H9 (cell line): ENCODE measurements at places on chromosomes 3 and 15.

GRCh38 chr3:162443376-162443775, 946.8 kb downstream of the OTOL1 start:
- no peak for DNase-seq

- DNase-seq, result no peak
These were observed 70.1 kb upstream of the GUCA1C start for GRCh38 chr3:109023656-109024254.

DNA sequence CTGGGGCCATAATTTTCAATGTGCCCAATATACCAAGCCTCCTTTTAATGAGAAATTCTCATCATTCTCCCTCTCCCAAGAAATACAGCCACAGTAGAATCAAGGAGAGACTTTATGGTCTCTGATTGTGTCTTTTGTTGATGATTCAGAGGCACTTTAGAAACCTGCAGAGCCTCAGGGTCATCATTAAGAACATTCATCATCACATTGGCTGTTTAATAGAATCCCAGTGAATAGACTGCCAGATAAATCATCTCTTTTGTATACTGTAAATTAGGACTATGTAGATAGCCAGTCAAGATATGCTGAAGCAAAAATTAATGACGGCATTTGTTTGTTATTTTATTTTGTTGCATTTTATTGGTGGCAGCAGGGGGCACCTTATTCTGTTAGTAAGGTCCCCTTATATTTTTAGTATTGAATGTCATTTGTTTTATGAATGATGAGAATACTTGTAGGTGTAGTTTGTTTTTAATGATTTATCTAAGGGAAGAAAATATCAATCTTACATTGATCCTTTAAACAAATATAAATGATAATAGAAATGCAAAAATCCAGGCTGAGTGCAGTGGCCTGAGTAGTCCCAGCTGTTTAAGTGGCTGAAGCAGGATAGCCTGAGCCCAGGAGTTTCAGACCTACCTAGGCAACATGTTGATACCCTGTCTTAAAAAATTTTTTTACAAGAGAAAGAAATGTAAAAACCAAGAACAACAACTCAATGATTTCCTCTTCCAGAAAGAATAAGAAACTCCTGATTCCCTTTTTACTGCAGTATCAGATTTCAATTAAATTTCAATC, 138.8 kb downstream of the ZBBX start:
- no peak for DNase-seq

DNA sequence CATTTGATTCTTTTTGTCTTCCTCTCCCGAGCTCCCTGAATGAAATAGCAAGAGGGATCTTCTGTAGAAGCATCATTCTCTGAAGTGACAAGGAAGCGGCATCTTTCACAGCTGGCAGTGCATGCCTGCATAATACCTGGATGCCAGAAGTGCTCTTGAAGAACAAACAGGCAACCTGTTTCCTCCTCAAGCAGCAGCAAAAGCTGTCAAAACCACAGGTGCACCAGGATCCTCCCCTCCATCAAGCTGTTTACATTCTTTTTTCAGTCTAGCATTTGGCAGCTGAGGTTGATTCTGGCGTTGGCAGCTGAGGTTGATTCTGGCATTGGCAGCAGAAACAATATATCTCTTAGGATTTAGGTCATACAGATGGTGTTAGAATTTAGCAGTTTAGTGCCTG, 979.0 kb downstream of the TUSC7 start:
- DNase-seq, result peak; percentile 38

GRCh38 chr3:187783098-187783497, 37.8 kb upstream of the BCL6 start:
- DNase-seq, result no peak

DNA sequence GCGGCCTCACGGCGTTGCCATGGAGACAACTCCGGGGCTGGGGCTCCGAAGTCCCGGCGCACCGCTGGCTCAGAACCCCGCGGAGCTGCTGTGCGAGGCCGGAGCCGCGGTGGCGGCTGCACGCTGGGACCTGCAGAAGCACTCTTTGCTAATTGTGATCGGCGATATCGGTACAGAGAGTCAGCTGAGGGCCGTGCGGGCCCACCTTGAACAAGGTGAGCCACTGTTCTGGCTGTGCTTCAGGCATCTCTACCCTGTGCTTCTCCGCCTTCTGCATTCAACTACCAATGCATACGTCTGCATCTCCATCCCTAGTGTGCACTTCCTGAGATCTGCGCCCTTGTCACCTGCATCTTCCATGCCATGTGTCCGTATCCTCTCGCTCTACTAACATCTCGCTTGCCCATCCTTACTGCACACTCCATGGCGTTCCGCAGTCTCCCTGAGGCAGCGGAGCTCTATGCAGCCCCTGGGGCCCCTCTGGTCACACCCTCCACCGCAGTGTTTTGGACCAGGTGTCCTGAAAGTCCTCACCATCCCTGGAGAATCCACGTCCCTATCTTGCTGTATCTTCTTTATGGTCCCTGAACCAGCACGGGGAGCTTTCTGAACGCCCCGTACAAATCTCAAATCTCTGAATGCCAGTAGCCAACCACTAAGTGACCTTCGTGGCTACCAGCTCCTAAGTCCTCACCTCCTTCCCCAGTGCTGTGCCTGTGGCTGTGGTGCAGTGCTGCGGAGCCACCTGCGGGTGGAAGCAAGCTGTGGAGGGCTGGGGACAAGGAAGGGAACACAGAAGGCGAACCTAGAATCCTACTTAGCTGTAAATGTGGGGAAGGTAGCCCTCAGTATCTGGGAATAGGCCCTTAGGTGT, 6.2 kb upstream of the MAP1A start:
- DNase-seq, result peak; percentile 63

DNA sequence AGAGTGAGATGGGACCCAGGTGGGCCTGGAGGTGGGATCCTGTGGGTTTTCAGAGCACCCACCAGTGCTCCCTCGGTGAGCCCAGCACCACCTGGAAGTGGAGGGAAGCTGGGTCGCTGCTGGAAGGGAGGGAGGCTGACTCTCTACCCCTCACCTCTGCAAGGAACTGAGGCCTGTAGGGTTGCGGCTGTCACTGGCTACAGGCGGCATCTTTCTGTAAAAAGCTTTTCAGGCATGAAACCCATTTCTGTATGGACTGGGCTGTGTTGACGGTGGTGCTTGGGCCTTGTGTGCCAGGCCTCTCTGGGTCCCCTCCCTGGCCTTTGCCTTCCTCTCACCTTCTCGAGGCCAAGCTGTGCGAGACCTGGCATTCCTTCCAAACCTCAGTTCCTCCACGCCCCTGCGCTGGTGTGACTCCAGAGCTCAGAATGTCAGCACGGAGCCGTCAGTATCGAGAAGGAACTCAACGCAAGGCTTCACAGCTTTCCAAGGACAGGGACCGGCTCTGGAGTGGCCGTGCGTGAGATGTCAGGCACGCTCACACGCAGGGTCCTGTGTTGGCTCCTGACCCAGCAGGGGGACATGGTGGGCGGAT, 16.6 kb downstream of the ABTB1 start:
- DNase-seq, result no peak

DNA sequence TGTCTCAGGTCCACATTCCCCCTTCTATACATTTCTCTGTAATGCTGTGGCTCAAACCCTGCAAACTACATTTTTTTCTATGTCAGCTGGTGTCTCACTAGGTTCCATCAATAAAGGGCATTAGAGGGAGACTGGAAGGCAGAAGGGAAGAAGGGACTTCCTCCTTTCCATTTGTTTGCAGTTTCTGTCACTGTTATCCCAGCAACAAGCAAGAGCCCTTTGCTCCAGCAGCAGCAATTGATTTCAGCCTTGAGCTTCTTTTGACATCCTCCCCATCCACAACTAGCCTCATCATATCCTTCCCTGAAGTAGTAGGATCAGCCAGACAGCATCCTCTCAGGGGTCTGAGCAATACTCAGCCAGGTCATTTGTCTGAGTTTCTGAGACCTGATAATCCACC, 5.3 kb upstream of the NCK1 start:
- no peak for DNase-seq

GRCh38 chr3:162353414-162353813, 856.8 kb downstream of the OTOL1 start:
- DNase-seq, result no peak

GRCh38 chr15:29424118-29424517, 154.5 kb upstream of the NSMCE3 start:
- no peak for DNase-seq

GRCh38 chr3:33831053-33831452, 32.6 kb downstream of the PDCD6IP start:
- DNase-seq, result no peak

- no peak for DNase-seq
These were observed 13.5 kb upstream of the STIMATE start for GRCh38 chr3:52910823-52911222.

DNA sequence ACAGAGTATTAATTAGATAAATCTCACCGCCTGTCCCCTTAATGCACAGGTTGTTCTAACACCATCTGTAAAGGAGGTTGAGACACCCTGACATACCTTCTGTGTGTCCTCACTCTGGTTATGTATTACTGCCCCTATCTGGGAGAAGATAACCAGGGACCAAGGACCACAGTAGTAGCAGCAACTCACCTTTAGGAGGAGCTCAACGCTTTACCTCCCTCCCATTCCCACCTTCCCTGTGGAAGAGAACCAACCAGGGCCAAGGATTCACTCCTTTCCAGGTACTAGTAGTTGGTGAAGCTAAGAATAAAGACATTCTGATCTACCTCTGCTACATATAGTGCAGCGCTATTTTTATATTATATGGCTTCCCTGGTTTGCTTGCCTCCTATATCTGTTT, 232.6 kb downstream of the MEX3B start:
- DNase-seq, result peak; percentile 69
